Stimulated activated memory B cell treated with anti-CD40 and anti-IgM and Interleukin-4, amounts not matched to agents 10 μg/mL and 1 μg/mL and 100 μg/mL, for 72 hours (primary cell): ENCODE measurements at places on chromosomes 3 and 15.

DNA sequence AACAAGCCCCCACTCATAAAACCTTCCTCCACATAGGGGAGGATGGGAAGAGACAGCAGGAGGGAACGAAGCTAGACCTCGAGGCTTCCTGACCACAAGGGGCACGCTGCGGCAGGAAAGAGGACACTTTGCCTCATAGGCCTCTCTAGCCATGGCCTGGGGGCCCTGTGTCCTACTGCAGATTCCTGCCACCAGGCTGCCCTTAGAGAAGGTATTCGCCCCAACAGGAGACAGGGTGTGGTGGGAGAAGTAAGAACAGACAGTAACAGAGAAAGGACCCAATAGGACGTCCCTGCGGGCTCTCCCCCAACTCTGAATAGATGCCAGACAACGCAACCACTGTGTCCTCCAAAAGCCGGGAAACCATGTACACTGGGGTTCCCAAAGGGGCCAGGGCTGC is 36.8 kb downstream of the ADCY5 start:
- H3K27ac ChIP-seq, result no peak overlapping the region
- no peak overlapping the region for H3K4me3 ChIP-seq
- ATAC-seq, result no peak
- no peaks in the 10 kb centered on the region for H3K36me3 ChIP-seq
- no peaks in the 10 kb centered on the region for H3K4me1 ChIP-seq

- peaks cover 22% of the 10 kb centered on the region for H3K27me3 ChIP-seq
- no peak for ATAC-seq
- H3K36me3 ChIP-seq, result no peaks in the 10 kb centered on the region
- H3K4me3 ChIP-seq, result no peak overlapping the region
Observed at GRCh38 chr15:40313531-40314398, 6.0 kb upstream of the PLCB2 start.

DNA sequence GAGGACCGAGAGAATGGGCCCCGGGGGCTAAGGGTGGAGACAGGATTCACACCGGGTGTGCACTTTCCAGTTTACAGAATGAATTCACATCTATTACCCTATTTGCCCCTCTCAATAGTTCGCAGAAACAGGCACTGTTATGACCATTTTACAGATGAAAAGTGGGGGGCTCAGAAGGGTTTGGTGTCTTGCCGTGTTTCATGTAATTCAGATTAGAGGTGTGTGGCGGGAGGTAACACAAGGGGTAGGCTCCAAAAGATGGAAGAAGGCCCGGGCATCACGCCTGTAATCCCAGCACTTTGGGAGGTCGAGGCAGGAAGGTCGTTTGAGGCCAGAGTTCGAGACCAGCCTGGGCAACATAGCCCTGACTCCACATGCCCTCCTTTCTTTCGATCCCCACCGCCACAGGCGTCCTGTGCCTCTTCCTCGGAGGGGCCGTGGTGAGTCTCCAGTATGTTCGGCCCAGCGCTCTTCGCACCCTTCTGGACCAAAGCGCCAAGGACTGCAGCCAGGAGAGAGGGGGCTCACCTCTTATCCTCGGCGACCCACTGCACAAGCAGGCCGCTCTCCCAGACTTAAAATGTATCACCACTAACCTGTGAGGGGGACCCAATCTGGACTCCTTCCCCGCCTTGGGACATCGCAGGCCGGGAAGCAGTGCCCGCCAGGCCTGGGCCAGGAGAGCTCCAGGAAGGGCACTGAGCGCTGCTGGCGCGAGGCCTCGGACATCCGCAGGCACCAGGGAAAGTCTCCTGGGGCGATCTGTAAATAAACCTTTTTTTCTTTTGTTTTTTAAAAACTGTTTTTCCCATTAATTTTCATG is 3.4 kb downstream of the DUOXA2 start:
- peak overlapping the region; percentile 68 for H3K4me3 ChIP-seq
- H3K4me1 ChIP-seq, result peaks cover 47% of the 10 kb centered on the region
- peaks cover 91% of the 10 kb centered on the region for H3K27me3 ChIP-seq
- ATAC-seq, result peak; percentile 1
- H3K27ac ChIP-seq, result no peak overlapping the region
- H3K36me3 ChIP-seq, result no peaks in the 10 kb centered on the region

DNA sequence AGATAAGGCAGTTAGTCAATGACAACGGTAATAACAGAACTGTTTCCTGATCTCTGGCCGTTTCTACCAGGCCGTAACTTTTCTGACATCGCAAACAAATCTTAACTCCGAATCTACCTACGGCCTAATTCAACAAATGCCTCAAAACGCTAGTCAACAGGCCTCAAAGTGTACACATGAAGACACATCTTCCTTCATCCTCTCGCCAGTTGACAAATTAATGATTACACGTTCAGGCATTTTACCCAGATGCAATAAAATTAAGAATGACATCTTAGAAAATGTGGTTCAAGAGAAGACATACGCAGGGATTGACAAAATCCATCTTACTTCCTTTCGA is 1.5 kb downstream of the SFMBT1 start:
- no peak for ATAC-seq
- H3K36me3 ChIP-seq, result no peaks in the 10 kb centered on the region
- H3K27me3 ChIP-seq, result no peaks in the 10 kb centered on the region
- peak overlapping the region; percentile 95 for H3K27ac ChIP-seq
